Colonic mucosa (tissue), 4 donors: ENCODE measurements at places on chromosomes 13 and 19. TPM values are rescaled to one million over a fixed set of nuclear protein-coding genes. Genes with fewer than 3 reads are reported as not detected.

GRCh38 chr13:23450340-23451046 is 17.0 kb upstream of the SACS start:
- H3K36me3 ChIP-seq: no peaks in the 10 kb centered on the region
- H3K4me3 ChIP-seq: no peak overlapping the region
- H3K4me1 ChIP-seq: no peaks in the 10 kb centered on the region
- no peak overlapping the region for H3K27ac ChIP-seq
- H3K27me3 ChIP-seq: no peaks in the 10 kb centered on the region

The DACT3 gene
- total RNA-seq: 5.3 TPM

DNA sequence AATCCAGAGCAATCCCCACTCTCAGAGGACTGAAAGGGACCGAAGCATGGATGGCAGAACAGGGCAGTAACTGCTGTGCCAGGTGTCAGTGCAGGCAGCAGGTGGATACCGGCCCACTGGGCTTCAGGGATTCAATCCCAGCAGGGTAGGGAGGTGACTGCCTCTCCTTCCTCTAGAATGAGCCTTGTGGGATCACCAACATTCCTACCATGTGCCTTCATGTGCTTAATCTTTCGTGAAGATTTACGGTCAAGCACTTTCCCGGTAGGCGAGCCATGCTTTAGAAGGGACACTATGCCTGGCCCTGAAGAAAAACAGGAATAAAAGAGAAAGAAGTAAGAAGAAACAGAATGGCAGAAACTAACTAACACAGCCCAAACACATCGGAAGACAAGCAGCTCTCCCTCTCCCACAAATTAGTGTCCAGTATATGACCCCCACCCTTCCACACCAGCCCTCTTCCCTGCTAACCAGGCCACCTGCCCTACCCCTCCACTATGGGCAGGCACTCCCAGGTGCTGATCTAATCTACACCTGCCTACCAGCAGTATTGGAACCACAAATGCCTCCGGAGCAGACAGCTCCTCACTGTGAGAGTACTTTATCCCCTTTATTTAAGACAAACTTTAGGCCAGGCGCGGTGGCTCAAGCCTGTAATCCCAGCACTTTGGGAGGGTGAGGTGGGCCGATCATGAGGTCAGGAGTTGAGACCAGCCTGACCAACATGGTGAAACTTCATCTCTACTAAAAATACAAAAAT is 162.5 kb downstream of the NUFIP1 start:
- no peaks in the 10 kb centered on the region for H3K27me3 ChIP-seq
- no peak overlapping the region for H3K4me3 ChIP-seq
- no peaks in the 10 kb centered on the region for H3K4me1 ChIP-seq
- DNase-seq: no peak
- no peak overlapping the region for H3K27ac ChIP-seq
- H3K36me3 ChIP-seq: no peaks in the 10 kb centered on the region

The GNG8 gene
- not detected for total RNA-seq

The SMIM17 gene
- total RNA-seq: not detected

The CD209 gene
- total RNA-seq: 12.1 TPM

DNA sequence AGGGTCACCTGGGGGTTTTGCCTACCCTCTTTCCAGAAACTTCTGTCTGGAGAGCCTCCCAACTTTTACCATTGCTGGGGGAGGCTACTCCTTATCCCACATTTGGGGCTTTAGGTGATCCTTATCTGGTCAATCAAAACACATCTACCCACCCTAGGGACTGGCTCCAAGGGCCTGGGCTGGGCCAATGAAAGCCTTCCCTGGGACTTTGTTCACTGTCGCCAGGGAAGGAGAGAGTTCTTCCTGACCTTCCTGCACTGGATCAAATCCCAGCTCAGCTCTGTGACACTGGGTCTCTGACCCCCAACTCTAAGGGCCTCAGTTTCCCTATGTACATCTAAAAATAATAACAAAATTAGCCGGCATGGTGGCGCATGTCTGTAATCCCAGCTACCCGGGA is 11.1 kb downstream of the DOCK6 start:
- H3K27me3 ChIP-seq: no peaks in the 10 kb centered on the region
- H3K36me3 ChIP-seq: peaks cover 8% of the 10 kb centered on the region
- H3K27ac ChIP-seq: no peak overlapping the region
- no peak for DNase-seq
- no peak overlapping the region for H3K4me3 ChIP-seq

GRCh38 chr19:46155237-46155636 is 7.2 kb downstream of the IGFL2 start:
- H3K4me3 ChIP-seq: no peak overlapping the region
- H3K27ac ChIP-seq: no peak overlapping the region
- no peak for DNase-seq
- H3K4me1 ChIP-seq: peaks cover 3% of the 10 kb centered on the region

DNA sequence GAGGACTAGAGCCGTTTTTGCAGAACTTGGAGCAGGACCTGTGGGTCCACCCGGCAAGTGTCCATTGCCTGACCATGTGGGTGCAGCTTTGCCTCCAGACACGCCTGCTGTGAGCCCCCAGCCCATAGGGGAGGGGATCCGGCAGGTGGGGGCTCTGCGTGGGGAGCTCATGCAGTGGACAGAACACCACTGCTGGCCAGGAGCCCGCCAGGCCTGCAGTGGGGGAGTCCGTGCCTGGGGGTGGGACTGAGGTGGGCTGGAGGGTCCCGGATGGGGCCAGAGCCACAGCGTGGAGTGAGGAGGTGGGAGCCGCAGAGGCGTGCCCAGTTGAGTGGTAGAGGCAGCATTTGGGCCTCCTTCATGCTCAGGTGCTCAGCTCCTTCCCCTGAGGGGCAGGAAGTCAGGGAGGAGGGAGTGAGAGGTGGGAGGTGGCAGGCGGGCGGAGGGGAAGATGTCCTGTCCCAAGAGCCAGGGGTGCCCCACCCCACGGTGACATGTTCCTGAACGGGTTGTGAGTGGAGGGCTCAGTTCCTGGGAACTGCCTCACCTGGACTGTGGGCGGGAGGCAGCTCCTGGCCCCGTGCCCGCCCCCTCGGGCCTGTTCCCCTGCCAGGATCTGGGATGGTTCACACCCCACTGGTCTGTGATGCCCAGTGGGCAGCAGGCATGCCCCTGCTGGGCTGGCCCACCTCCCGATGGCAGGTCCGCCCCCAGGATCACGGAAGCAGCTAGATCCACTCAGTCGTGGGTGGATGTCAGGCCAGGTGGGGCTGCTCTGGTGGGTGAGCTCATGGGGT is 8.8 kb downstream of the ADAT3 start:
- H3K4me3 ChIP-seq: no peak overlapping the region
- no peak overlapping the region for H3K27ac ChIP-seq
- H3K4me1 ChIP-seq: peaks cover 4% of the 10 kb centered on the region
- no peak for DNase-seq
- peaks cover 11% of the 10 kb centered on the region for H3K36me3 ChIP-seq

- H3K27ac ChIP-seq: no peak overlapping the region
- no peaks in the 10 kb centered on the region for H3K4me1 ChIP-seq
- no peak for DNase-seq
Observed at GRCh38 chr13:49374585-49375290, 69.1 kb downstream of the CAB39L start.

GRCh38 chr13:75384879-75385707 is 96.9 kb downstream of the TBC1D4 start:
- H3K27ac ChIP-seq: no peak overlapping the region
- H3K27me3 ChIP-seq: no peaks in the 10 kb centered on the region
- no peak for DNase-seq
- no peaks in the 10 kb centered on the region for H3K36me3 ChIP-seq
- H3K4me3 ChIP-seq: no peak overlapping the region
- no peaks in the 10 kb centered on the region for H3K4me1 ChIP-seq

The SLC6A16 gene
- 0.17 TPM for total RNA-seq

GRCh38 chr19:35545855-35546381 is 492 bp downstream of the TMEM147 start:
- peaks cover 9% of the 10 kb centered on the region for H3K4me1 ChIP-seq
- H3K4me3 ChIP-seq: peak overlapping the region; percentile 88
- H3K27ac ChIP-seq: peak overlapping the region; percentile 41
- DNase-seq: peak; percentile 48

The ZNF415 gene
- 2.0 TPM for total RNA-seq

DNA sequence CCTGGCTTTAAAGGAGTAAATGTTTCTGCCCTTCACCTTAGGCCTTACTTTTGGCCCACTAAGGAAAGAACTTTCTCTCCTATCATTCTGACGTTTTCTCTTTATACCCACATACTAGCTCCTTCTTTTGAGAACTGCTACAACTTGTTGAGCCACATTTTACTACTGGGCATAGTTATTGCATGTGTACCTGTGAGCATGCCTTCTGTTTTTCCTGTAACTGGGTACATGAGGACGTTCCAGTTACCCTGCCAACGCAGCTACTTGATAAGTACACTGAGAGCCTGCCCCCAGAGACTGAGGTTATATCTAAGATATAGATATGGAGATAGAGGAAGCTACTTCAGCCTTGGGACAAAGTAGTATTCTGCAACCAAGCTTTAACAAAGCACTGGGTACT is 3.5 kb downstream of the CCDC169 start:
- H3K36me3 ChIP-seq: no peaks in the 10 kb centered on the region
- no peak overlapping the region for H3K4me3 ChIP-seq
- no peak for DNase-seq
- peaks cover 4% of the 10 kb centered on the region for H3K27me3 ChIP-seq
